ENCODE measurements at places on chromosomes 2 and 18. TPM values are rescaled to one million over a fixed set of nuclear protein-coding genes. Genes with fewer than 3 reads are reported as not detected.

The PDIA6 gene
- 133 TPM for total RNA-seq

The CIB4 gene
- not detected for total RNA-seq

The UGT1A10 gene
- not detected for total RNA-seq

The SCN2A gene
- total RNA-seq = 0.11 TPM

The SERPINB5 gene
- total RNA-seq = not detected

The CAPN14 gene
- total RNA-seq = 1.2 TPM

The RUFY4 gene
- total RNA-seq = 5.1 TPM

The FNDC4 gene
- not detected for total RNA-seq

The CLEC4F gene
- total RNA-seq = not detected

The L3MBTL4 gene
- total RNA-seq = 0.10 TPM

The ARHGEF4 gene
- total RNA-seq = 0.20 TPM

The TACR1 gene
- total RNA-seq = not detected

The NTSR2 gene
- not detected for total RNA-seq

The RGPD8 gene
- total RNA-seq = 16.1 TPM

The HNMT gene
- not detected for total RNA-seq

The M1AP gene
- not detected for total RNA-seq

The SERPINE2 gene
- total RNA-seq = 37.8 TPM

The SCN3A gene
- 0.43 TPM for total RNA-seq

The CDH2 gene
- 0.05 TPM for total RNA-seq
